Epithelial cell of proximal tubule (primary cell): ENCODE measurements at places on chromosomes 2 and 18. TPM values are rescaled to one million over a fixed set of nuclear protein-coding genes. Genes with fewer than 3 reads are reported as not detected.

CDK5R2 gene
- total RNA-seq: not detected in 2 replicates

MC4R gene
- not detected in 2 replicates for total RNA-seq

PRADC1 gene
- 5.0 and 22.3 TPM in 2 replicates for total RNA-seq

C2orf80 gene
- total RNA-seq: not detected in 2 replicates

SMAD7 gene
- total RNA-seq: 17.4 and 30.4 TPM in 2 replicates

TTN gene
- 0.12 TPM in 1 of 2 replicates, not detected in the other for total RNA-seq

CNDP1 gene
- not detected in 2 replicates for total RNA-seq

ARL4C gene
- 123 and 153 TPM in 2 replicates for total RNA-seq

COLEC11 gene
- total RNA-seq: 0.40 and 2.4 TPM in 2 replicates

NR4A2 gene
- 0.06 TPM in 1 of 2 replicates, not detected in the other for total RNA-seq

SERPINB3 gene
- 0.12 TPM in 1 of 2 replicates, not detected in the other for total RNA-seq

TUBB8B gene
- not detected in 2 replicates for total RNA-seq

IL1A gene
- 1.4 TPM in 2 replicates for total RNA-seq

IL1R2 gene
- total RNA-seq: 5.4 and 12.6 TPM in 2 replicates

AQP12B gene
- total RNA-seq: not detected in 2 replicates

CD226 gene
- 0.12 and 1.9 TPM in 2 replicates for total RNA-seq

COL4A3 gene
- under 0.01 and 1.1 TPM in 2 replicates for total RNA-seq

RFTN2 gene
- not detected in 2 replicates for total RNA-seq

OSR1 gene
- total RNA-seq: not detected in 2 replicates

CAPN14 gene
- 0.14 and 0.46 TPM in 2 replicates for total RNA-seq
